Fibroblast of the conjunctiva (primary cell): ENCODE measurements at places on chromosomes 7 and 10.

GRCh38 chr10:85791818-85792532 is 574.6 kb downstream of the GRID1 start:
- DNase-seq, result no peak

DNA sequence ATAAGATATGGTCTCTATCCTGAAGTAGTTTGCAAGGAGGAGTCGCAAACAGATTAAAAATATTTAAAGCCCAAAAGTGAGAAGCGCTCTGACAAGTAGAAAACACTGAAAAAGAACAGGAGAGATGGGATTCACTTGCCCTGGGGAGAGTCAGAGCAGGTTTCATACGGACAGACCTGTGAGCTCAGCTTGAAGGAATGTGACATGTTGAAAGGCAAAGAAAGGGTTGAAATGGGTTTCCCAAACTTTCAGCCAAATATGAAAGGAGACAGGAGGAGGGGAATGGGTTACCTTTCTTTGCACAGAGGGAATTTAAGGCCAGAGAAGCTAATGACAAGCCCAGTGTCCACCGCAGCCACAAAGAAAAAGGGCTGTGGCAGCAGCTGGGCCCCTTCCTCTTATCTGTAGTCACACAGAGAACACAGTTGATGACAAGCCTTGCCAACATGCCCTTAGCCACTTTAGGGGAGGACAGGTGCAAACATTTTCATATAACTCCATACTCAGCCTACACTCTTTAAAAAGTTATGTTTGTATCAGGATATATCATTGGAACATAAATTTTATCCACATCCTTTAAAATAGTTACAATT is 14.9 kb downstream of the HOXA1 start:
- no peak for DNase-seq

DNA sequence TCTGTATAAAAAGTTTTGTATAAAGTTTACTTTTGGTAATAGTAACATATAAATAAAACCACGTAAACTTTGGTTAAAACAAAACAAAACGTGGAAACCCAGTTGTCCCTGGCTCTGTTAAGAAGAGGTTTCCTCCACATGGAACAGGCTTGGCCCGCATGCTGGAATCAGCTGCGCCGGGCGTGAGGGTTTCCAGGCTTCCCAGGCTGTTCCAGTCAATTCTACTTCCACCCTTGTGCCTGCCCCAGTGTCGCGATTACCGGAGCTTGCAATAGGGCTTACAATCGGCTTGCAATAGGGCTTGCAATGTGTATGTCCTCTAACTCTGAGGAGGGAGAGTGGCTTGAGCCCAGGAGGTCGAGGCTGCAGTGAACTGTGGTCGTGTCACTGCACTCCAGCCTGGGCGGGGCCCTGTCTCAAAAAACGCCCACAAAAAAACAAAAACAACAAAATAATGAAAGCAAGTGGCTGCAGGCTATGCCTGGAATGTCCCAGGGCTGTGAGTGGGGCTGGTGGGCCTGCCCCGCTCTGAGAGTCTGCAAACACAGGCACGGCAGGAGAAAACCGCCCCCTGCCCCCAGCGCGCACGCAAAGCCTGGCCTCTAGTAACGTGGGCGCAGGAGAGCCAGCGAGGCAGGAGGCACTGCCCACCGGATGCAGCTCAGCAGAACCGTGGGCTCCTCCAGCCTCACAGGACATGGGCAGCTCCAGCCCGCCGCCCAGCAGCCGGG is 16.3 kb downstream of the CYP2W1 start:
- no peak for DNase-seq

- DNase-seq, result no peak
Measured at GRCh38 chr10:60555700-60556099, 166.0 kb upstream of the ANK3 start.

- DNase-seq, result no peak
Measured at GRCh38 chr10:121838931-121839330, 88.9 kb downstream of the ATE1 start.
